ENCODE measurements at places on chromosomes 5 and 9.

GRCh38 chr5:52690236-52690768, 97.4 kb upstream of the ITGA1 start:
- DNase-seq, result no peak

DNA sequence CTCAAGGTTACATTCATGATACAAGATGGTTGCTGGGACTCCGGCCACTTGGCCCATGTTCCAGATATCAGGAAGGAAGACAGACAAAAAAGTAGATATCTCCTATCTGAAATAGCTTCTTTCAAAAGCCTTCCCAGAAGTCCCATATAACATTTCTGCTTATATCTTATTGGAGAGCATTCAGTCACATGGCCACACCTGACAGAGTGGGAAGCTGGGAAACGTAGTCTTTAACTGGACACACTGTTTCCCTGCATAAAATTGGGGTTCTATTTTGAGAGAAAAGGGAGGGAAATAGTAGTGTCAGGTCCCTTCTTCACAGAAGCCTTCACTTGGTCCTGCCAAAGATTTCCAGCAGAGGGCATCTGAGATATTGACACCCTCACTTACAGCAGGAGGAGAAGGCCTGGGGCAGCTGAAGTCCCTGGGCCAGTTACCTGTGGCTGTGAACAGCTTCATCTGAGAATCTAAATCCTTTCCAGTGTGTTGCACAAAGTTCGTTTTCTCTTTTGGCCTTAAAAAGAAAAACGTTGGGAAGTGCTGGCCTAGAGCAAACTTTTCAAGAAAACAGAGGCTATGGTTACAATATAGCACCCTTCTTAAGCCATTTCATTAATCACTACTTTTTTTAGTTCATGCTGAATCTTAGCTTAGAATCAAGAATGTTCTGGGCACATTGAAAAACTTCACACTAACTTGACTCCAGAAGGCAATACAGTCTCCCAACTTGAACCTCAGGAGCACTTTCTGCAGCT, 33.5 kb downstream of the SPEF2 start:
- DNase-seq, result peak; percentile 19

GRCh38 chr5:181263633-181264032, 2.7 kb upstream of the TRIM52 start:
- no peak for DNase-seq

GRCh38 chr5:15020736-15021135, 149.2 kb upstream of the ANKH start:
- peak; percentile 28 for DNase-seq

Data from eye (tissue), 1 donor.